ENCODE measurements at places on chromosomes 4 and X. TPM values are rescaled to one million over a fixed set of nuclear protein-coding genes. Genes with fewer than 3 reads are reported as not detected.

DNA sequence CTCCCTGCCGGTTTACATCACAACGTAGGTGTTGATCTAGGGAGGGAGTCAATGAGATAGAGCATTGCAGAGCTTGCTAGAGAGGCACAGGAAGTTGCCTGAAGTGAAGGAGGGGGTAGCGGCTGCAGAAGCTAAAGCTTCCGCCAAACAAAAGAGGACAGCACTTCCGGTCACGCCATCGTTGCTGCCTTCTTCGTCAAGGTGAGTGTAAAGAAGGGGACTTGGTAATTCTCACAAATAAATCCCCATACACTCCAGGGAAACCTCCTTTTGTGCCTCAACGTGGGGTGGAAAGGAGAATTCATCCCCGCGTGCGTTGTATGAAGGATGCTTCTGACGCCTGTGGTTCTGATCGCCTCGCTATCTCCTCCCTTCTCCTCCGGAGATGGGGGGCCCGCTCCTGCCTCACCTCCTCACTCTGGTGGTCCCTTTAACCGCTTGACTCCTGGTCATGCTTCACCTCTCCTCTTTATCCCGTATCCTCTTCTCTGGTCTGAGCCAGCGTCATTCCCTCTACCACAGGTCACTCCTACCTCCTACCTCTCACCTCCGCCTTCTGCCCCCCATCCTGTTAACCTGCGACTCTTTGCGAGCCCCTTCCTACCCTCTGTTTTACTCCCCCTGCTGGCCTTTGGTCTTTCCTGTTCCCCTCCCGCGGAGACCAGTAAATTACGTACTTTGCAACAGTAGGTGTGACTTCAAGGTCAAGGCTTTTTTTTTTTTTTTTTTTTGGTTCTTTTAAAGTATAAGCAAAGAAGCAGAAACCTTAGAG, 59.9 kb downstream of the GSPT2 start:
- no peaks in the 10 kb centered on the region for H3K4me1 ChIP-seq
- H3K27ac ChIP-seq: peak overlapping the region; percentile 27
- no peaks in the 10 kb centered on the region for H3K27me3 ChIP-seq
- DNase-seq: peak; percentile 30
- peak overlapping the region; percentile 37 for H3K4me3 ChIP-seq
- H3K36me3 ChIP-seq: no peaks in the 10 kb centered on the region

GRCh38 chr4:15233264-15233597, 194.6 kb upstream of the C1QTNF7 start:
- no peak overlapping the region for H3K27ac ChIP-seq
- DNase-seq: no peak
- no peaks in the 10 kb centered on the region for H3K36me3 ChIP-seq
- H3K4me1 ChIP-seq: peaks cover 12% of the 10 kb centered on the region

ARHGAP10 gene
- total RNA-seq: 54.9 TPM

CCKAR gene
- not detected for total RNA-seq

RNF175 gene
- total RNA-seq: 3.9 TPM

- H3K4me3 ChIP-seq: no peak overlapping the region
- H3K4me1 ChIP-seq: no peaks in the 10 kb centered on the region
- DNase-seq: no peak
- H3K27me3 ChIP-seq: no peaks in the 10 kb centered on the region
- no peaks in the 10 kb centered on the region for H3K36me3 ChIP-seq
Measured at GRCh38 chr4:182531555-182532162, 288.5 kb downstream of the TENM3 start.

IL9R gene
- not detected for total RNA-seq
